ENCODE measurements at places on chromosomes 4 and X.

- no peak for DNase-seq
Measured at GRCh38 chrX:109049903-109050302, 313.5 kb upstream of the IRS4 start.

GRCh38 chr4:67983333-67983732, 20.0 kb upstream of the TMPRSS11A start:
- no peak for DNase-seq

DNA sequence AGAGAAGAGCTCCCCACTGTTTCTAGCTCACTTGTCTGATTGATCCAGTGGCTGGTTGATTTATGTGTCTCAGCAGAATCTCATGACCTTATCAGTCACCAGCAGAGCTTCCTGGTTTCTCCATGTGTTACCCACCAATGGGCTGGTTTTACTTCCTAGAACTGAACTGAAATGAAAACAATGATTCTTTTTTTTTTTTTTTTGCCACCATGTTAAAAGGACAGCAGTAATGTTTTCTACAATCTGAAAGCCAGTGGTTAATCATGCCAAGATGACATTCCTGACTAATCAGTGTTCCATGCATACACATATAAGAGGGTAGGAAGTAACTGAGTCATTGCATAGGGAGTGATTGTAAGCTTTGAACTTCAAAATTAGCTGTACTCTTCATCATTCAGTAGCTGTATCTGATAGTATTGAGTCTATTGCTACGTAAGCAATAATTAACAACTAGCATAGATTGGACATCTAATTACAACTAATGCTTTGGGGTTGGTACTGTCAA, 67.7 kb downstream of the SLC4A4 start:
- DNase-seq: no peak

DNA sequence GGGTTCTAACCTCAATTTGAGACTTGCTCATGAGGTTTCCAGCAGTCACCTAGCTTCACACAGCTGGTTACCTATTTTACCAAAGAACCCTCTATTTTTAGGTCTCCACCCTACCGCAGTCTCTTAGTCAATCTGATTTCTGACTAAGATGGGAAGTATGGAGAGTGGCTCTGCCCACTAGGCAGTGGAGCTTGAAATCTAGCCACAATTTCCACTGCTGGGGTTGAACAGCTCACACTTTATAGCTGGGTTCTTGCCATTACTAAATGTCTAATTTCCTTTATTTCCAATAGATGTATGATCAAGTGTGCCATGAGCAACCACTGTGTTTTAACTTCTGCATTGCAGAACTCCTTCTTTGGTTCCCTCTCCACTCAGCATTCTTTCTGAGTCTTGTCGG, 43.1 kb downstream of the GASK1B start:
- no peak for DNase-seq

GRCh38 chr4:112650332-112650731, 13.4 kb downstream of the LARP7 start:
- DNase-seq: no peak

DNA sequence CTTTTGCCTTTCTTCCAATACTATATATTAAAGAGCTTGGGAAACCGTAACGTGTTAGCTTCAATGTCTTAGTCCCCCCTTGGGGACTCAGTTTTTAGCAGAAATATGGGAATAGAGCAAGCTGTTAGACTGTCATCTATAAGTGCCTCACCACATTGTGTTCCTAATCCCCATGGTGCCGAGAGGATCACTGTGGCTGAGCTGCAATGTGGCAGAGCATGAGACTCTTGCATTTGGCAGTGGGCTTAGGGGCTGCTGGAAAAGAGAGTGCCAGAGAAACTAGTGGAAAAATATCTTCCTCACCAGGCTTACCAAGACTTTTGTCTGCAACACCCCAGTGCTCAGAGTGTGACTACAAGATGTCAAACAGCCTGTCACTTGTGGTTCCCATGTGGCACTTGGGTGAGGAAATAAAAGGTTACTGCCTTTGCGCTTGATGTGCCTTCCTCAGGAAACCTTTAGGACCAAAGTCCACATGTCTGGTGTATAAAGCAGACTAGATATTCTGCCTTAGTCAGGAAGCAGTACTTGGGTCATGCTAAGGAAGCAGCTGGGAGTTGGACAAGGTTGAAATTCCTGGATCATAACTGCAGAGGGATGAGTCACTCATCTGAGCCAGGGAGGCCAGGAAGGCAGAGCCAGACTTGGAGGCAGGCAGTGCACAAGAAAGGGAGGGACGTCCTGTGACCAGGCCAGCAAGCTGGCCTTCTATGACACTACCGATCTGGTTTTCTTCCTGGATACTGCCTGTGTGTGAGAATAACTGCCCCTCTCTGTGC, 9.7 kb upstream of the MAGEA4 start:
- no peak for DNase-seq

GRCh38 chr4:71187404-71188155, 151.2 kb upstream of the SLC4A4 start:
- DNase-seq: peak; percentile 5

DNA sequence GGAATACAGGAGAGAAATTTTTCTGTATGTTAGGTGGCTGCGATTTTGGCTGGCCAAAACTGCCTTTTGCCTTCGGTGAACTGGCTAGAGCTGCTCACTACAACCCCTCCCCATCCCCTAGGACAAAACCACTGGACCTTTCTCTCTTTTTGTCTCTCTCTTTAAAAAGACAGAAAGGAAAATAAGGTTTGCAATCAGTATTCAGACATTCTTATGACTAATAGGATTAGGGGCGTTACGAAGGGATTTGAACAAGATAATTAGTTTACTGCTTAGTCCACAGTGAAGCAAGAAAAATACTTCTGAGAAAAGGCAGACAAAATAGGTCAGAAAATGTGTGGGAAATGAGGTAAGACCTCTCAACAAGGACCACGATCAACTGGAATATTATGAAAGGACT, 180.4 kb downstream of the SLIT2 start:
- no peak for DNase-seq

- no peak for DNase-seq
Measured at GRCh38 chr4:87337361-87337760, 14.7 kb upstream of the HSD17B13 start.

DNA sequence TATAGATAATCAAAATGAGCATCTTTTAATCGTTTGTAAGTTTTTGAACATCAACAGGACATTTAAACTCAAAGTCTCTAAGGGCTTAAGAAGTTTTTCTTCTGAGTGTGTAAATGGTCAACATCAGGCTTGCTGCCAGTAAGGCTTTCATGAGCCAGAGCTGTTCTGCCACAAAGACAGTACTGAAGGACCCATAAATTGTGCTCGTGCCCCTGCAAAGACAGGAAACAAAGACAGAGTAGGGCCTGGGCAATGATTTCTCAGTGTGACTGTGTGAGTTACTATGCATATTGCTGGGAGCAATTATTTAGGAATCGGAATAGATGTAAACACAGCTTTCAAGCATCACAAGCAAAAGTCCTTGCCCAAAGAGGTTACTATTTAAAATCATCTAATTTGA, 300.0 kb downstream of the IDS start:
- DNase-seq: no peak

- DNase-seq: no peak
Measured at GRCh38 chr4:78644744-78645330, 93.3 kb downstream of the ANXA3 start.

GRCh38 chr4:120130786-120131185, 64.1 kb upstream of the MAD2L1 start:
- DNase-seq: no peak

DNA sequence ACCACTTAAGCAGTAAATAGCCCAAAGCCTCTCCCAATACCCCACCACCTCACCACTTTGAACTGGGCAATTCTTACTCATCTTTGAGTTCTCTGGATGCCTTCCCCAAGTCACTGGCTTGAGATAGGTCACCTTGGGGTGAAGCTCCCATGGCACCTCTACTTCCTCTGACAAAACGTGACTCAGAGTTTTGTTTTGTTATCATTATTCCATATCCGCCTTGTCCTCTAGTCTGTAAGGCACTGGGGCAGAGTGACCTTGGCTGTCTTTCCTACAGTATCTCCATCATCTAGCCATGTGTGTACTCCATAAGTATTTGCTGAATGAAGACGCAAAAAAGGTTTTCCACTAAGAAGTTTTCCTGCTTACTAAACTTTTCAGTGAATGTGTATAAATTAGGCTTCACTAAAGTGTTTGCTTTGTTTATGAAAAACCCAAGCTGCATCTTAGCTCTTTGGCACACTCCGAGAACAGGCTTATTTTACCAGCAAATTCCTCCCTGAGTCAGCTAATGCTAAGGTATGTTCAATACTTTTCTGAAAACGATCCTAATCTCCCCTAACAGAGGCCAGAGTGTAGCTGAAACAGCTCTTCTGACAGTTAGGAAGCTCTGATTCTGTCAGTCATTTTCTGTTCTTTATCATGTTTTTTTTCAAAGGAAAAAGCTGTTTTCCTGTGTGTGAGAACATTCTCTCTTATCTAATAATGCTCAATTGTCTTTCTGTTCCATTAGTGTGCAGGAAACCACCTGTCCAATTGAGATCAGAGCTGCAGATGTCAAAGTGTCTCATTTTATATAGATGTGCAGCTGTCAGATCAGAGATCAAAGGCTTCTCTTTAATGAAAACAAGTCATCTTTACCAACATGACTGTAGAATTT, 30.2 kb upstream of the TSPAN5 start:
- no peak for DNase-seq

DNA sequence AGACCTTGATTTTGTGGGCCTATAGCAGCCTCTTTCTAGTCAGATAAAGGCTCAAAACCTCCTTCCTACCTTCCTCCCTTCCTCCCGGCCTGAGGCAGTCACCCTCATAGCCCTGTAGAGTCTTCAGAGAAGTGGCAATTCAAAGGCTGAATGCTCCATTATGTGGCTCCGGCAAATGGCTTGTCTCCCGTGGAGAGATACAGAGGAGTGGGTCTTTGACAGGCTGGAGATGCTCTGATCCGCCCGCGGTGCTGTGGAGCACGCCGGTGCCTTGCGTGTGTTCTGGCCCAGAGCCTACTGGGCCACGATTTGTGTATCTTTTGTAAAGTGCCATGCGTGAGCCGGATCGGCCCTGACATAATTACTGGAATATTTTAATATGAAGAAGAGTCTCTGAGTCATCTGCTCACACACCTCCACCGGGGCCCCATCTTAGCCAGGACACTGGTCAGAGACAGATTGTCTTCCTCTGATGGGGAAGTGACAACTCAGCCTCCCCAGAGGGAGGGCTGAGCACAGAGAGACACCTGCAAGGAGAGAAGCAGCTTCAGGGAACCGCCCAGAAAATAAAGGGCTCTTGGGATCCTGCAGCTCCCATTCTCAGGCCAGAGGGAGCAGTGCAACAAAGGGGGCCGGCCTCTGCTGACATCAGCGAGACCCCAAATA, 88.7 kb downstream of the DCTD start:
- no peak for DNase-seq

DNA sequence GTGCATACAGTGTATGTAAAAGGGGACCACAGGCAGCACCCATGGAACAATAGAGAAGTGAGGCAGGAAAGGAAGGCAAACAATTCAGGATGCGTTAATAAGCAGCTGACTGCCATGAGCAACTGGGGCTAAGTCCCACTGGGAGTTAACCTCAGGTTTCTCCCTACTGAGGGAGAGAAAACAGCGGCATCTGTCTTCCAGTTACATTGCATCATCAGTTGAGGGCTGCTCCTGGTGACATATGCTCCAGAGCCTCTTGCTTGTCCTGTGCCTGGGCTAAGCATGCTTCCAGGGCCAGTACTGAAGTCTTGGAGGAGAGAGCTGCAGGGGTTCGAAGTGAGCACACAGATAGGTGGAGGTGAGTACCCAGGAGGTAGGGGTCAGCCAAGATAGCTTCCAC, 24.3 kb downstream of the RAI2 start:
- DNase-seq: no peak

DNA sequence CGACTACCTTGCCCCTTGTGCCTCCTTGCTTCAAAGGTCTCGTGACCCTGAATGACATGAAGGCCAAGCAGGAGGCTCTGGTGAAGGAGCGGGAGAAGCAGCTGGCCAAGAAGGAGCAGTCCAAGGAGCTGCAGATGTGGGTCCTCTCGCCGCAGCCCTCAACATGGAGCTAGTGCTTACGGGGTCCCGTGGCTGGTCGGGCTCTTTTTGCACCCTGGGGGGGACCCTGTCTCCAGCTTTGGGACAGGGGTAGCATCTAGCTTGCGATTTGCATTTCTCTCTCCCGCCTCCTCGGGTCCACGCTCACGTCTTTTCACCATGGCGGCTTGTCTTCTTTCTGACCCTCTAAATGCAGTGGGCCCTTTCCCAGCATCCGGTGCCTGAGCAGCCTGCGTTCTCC, 1.8 kb downstream of the FAM50A start:
- DNase-seq: no peak

GRCh38 chrX:134184936-134185335, 52.0 kb upstream of the CCDC160 start:
- DNase-seq: no peak

DNA sequence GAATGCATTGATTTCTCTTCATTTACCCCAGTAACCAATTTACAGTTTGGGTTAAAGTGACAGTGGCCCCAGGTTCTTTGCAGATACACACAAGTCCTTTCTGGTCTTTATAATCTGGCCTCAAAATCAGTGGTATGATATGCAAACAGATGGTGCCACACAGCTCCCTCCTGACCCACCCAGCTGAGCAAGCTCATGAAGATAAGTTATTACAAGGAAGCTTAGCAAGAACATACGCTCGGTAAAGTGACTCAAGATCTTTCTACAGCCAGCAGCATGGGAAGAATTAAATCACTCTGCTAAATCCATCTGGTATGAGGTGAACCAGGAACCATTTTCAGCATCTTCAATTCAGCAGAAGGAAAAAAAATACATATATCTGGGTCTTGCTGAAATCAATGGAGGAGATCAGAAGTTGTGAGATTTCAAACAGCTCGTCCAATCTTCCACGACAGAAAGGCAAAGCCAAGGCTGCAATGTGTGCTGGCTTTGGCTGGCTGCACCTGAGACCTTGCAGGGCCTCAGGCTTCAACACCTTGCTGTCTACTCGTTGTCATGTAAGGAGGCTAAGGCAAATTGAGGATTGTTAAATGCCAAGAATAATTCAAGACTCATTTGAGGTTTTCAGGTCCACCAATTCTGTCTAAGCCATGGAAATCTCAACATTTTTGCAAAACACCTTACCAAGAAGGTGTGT, 28.2 kb downstream of the SEL1L3 start:
- DNase-seq: no peak

- no peak for DNase-seq
Measured at GRCh38 chrX:63922221-63922620, 137.2 kb upstream of the ARHGEF9 start.
